Activated CD4-positive, alpha-beta T cell treated with anti-CD3 and anti-CD28 coated beads, Interleukin-2, amount 10 ng/mL, durations not matched to agents 24 days and 14 days (primary cell): ENCODE measurements at places on chromosomes 11 and 22. TPM values are rescaled to one million over a fixed set of nuclear protein-coding genes. Genes with fewer than 3 reads are reported as not detected.
A peak's percentile ranks its signal among the peaks of the same experiment; 100 is the strongest.

- no peaks in the 10 kb centered on the region for H3K36me3 ChIP-seq
- no peak overlapping the region for H3K27ac ChIP-seq
- H3K27me3 ChIP-seq: peaks cover 24% of the 10 kb centered on the region
- DNase-seq: peak; percentile 81
- H3K4me3 ChIP-seq: no peak overlapping the region
These were observed 101.0 kb downstream of the GGTLC2 start for GRCh38 chr22:22745225-22746060.

DNA sequence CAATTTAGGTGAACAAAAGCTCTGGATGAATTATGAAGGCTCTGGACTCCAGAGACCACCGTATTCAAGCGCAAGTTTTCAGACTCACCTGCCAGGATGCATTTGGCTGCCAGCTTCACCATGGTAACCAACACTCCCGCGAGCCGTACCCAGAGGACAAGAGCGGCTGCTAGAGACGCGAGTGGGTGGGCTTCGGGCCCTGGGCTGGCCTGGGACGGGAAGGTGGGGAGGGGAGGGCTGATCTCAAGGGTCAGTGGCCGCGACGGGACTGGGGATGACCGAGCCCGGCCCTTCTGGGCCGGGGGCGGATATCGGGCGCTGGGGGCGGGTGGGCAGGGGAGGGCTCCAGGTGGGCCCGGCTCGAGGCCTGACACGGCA lies 344 bp downstream of the IFT27 start:
- H3K36me3 ChIP-seq: no peaks in the 10 kb centered on the region
- H3K4me1 ChIP-seq: peaks cover 24% of the 10 kb centered on the region
- H3K27ac ChIP-seq: peak overlapping the region; percentile 84
- DNase-seq: peak; percentile 82
- no peaks in the 10 kb centered on the region for H3K27me3 ChIP-seq

GRCh38 chr11:46250745-46251052 lies 26.8 kb upstream of the CREB3L1 start:
- no peak for DNase-seq
- no peaks in the 10 kb centered on the region for H3K36me3 ChIP-seq
- H3K27me3 ChIP-seq: no peaks in the 10 kb centered on the region
- H3K4me3 ChIP-seq: no peak overlapping the region

- no peak overlapping the region for H3K4me3 ChIP-seq
- H3K36me3 ChIP-seq: peaks cover 60% of the 10 kb centered on the region
- H3K27me3 ChIP-seq: no peaks in the 10 kb centered on the region
- H3K4me1 ChIP-seq: peaks cover 41% of the 10 kb centered on the region
- H3K27ac ChIP-seq: no peak overlapping the region
- DNase-seq: no peak
These were observed 5.3 kb downstream of the OSBP start for GRCh38 chr11:59610289-59610688.

DNA sequence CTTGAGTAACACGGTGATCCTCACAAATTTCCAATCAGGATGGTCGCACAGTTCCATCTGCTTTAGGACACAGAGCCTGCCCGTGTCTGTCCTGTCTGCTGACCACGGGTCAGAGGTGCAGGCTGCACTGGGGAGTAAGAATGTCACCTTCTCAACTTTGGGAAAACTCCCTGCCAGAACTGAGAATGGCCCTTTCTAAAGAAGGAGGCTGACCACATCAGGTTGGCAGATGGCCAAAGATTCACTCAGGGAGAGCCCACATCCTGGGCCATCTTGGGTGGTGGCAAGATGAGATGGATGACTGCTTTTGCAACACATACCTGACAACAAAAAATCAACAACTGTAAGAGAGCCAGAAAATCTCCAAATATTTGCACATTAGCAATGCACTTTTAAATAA lies 101.9 kb downstream of the IGLL1 start:
- no peak overlapping the region for H3K4me3 ChIP-seq
- peaks cover 3% of the 10 kb centered on the region for H3K4me1 ChIP-seq
- H3K36me3 ChIP-seq: no peaks in the 10 kb centered on the region
- no peak for DNase-seq

DNA sequence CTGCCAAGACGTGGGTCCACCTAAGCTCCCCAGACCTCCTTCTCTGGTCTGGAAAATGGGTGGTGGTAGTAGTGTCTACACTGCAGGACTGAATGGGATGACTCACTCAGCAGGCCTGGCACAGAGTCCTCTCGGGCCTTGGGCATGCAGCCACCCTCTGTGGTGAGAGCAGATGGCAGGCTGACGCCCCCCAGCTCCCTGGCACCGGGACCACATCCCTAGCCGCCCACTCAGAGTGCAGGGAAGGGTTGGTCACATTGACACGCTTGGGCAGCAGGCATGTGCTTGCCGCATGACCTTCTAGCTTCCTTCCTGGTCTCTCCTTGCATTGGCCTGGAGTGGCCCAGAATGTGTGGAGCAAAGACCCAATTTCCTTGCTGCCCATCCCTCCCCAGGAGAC lies 30.7 kb upstream of the PRODH start:
- no peak overlapping the region for H3K4me3 ChIP-seq
- H3K27ac ChIP-seq: no peak overlapping the region
- no peaks in the 10 kb centered on the region for H3K4me1 ChIP-seq
- DNase-seq: no peak

GRCh38 chr11:1397862-1398527 lies 8.3 kb downstream of the BRSK2 start:
- H3K27ac ChIP-seq: no peak overlapping the region
- H3K36me3 ChIP-seq: no peaks in the 10 kb centered on the region
- no peak overlapping the region for H3K4me3 ChIP-seq
- H3K4me1 ChIP-seq: no peaks in the 10 kb centered on the region
- peaks cover 3% of the 10 kb centered on the region for H3K27me3 ChIP-seq

- H3K36me3 ChIP-seq: no peaks in the 10 kb centered on the region
- no peak for DNase-seq
- H3K27me3 ChIP-seq: peaks cover 3% of the 10 kb centered on the region
- H3K27ac ChIP-seq: no peak overlapping the region
These were observed 455.0 kb downstream of the BRD1 start for GRCh38 chr22:49372530-49373288.

GRCh38 chr11:120058931-120059330 lies 79.0 kb downstream of the TRIM29 start:
- no peak overlapping the region for H3K4me3 ChIP-seq
- H3K36me3 ChIP-seq: no peaks in the 10 kb centered on the region
- DNase-seq: no peak
- H3K4me1 ChIP-seq: no peaks in the 10 kb centered on the region
- H3K27me3 ChIP-seq: peaks cover 6% of the 10 kb centered on the region

DNA sequence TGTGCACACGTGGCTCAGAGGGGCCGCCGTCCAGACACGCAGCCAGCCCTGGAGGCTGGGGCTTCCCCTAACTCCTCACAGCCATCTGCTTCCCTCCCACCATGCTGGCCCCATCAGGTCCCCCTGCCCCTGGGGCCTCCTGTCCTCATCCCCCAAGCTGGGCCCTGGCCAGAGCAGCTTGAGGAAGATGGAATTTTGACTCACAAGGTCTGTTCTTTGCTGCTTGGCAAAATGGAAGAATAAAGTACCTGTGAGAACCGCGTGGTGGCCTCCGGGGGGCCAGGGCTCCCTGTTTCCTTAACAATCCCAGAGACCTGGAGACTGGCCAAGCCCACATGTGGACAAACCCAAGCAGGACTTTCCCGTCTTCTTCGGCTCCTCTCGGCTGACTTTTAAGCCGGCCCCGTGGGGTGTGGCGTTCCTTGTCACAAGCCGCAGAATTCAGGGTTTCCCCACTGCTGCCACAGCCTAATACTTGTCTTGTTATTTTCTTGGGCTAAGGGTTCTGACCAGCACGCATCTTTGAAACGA lies 872.8 kb downstream of the BRD1 start:
- no peak overlapping the region for H3K4me3 ChIP-seq
- DNase-seq: no peak
- no peaks in the 10 kb centered on the region for H3K36me3 ChIP-seq
- H3K27me3 ChIP-seq: no peaks in the 10 kb centered on the region
- H3K27ac ChIP-seq: no peak overlapping the region
- H3K4me1 ChIP-seq: no peaks in the 10 kb centered on the region

SCGB1D2 gene
- total RNA-seq: not detected in 2 replicates

TRPC6 gene
- not detected in 2 replicates for total RNA-seq

OR4A16 gene
- total RNA-seq: not detected in 2 replicates

HOATZ gene
- not detected in 2 replicates for total RNA-seq

GRAP2 gene
- total RNA-seq: 34.4 and 38.4 TPM in 2 replicates
